ENCODE measurements at places on chromosomes 13 and 19.

DNA sequence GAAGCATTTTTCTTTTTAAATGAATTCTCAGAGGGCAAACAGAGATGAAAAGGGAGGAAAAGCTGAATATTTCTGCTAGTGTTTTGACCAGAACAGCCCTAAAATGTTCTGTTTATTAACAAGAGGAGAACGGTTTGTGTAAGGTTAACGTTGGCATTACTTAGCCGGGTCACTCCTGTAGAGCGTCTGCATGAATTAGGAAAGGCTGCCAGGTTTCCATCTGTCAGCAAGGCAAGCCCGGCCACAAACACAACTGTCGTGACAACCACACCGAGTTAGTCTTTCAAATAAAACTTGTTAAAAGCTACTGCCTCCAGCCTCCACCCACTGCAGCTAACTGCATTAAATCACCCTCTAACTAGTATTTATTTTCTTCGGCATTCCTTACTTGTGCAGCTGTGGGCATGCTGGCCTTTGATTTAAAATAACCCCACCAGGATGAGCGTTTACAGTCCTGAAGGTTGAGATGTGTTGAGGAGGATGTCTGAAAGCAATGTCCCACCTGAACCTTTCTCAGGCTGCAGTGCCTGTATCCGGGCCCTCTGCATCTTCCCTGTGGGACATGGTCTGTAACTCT is 527.9 kb downstream of the FGF9 start:
- no peak for DNase-seq

DNA sequence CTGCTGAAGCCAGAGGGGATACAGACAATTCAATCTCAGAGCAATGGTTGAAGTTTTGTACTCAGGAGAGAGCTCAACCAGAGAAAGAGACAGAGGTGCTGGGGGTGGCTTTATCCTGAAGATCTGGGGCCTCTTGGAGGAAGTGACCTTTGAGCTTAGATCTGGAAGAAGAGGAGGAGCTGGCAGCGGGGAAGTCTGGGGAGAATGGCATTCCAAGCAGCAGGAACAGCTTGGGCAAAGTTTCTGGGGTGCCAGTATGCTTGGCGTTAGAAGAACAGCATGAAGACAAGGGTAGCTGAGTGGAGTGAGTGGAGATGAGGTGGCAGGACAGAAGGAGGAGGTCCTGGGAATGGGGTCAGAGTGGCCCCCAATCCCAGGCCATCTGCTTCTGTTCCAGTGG is 11.3 kb downstream of the MAST3 start:
- DNase-seq, result no peak

DNA sequence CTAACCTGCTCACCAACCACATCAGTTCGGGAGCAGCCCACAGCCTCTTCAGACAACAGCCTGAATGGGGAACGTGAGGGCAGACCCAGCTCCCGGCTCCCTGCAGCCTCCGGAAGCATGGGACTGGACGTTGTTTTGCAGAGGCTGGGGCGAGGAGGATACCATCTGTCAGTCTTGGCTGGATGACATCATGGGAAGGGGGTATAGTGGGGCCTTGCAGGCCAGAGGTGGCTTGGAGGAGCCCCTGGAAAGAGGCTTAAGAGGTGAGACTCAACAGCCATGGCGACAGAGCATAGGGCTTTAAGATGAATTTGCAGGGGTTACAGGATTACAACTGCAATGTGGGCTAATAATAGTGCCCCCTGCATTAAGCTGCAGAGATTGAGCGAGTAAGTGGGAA is 1.5 kb downstream of the FXYD3 start:
- no peak for DNase-seq

GRCh38 chr13:50917572-50917971 is 8.0 kb downstream of the RNASEH2B start:
- no peak for DNase-seq

DNA sequence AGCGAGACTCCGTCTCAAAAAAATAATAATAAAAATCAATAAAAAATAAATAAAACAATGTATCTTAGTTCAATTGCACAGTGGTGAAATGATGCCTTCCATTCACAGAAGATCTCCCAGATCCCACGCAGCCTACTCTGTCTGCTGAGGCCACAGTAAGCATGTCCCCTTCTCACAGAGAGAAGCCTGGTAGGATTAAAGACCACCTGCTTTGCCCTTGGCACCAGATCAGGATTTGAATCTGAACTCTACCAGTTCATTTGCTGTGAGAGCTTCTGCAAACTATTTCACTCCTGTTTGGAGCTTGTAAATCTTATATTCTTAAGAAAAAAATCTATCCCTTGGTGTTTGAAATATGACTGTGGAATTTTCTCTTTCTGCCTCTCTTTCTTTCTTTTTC is 2.2 kb upstream of the SLC7A1 start:
- DNase-seq, result no peak

GRCh38 chr13:81246556-81246955 is 905.6 kb upstream of the SPRY2 start:
- DNase-seq, result no peak

DNA sequence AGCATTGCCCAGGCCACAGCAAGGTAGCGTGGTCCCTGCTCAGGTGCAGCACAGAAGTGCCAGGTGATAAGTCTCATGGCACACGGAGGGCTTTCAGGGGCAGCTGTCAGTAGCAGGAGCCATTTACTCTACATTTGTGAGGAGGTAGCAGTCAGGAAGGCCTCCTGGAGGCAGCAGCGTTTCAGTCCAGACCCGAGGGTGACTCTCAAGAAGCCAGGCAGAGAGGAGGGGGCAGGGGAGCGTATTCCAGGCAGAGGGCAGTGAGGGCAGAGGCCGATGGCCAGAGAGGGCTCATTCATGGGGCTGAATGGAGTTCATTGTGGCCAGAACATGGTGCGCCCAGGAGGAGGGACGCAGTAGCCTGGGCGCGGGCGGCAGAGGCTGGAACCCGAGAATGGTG is 8.9 kb downstream of the PIAS4 start:
- DNase-seq, result no peak

DNA sequence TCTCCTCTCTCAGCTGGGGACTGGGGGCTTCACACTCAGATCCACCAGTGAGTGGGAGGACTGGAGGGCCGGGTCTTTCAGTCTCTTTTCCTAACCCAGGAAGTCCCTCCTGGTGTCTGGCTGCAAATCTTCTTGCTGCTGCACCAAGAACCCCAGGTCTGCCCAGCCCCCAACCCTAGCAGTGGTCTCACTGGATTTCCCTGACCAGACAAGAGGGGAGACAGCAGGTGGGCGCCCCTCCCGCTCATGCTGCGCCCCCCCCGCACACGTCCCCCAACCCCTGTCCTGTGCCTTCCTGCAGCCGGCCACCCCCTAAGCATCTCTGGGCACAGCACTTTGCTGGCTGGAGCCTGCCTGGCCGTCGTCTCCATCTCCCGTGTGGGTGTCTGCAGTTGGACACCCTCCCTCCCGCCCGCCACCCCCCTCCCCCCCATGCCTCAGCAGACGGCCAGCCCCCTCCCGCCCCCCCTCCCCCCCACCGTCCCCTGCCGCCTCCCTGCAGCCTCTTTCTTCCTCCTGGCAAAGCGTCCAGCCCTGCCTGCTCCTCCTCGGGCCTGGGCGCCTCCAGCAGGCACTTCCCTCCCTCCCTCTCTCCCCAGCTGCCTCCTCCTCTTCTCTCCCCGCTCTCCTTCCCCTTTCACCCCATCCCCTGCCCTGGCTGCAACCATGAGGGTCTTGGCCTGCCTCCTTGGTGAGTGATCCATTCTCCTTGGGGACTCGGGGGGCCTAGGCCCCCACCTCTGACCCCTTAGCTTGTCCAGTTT is at the start of gene SSC5D:
TSS of gene SSC5D (plus strand) at position 513 of the 764 bp plus-strand sequence. CDS start at position 667, 154 bp downstream.
- DNase-seq, result no peak

DNA sequence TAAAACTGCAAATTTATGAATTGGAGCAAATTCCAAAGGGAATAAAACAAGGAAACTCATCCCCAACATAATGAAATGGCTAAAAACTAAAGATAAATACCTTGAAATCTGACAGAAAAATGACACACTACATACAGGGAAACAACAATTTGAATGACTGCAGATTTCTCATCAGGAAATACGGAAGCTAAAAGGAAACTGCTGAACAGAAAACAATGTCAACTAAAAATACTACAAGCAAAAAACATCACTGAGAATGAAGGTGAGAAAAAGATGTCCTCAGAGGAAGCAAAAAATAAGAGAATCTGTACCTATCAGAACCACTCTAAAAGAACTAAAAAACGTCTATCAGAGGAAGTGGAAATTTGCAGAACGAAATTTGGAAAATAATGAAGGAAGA is 39.5 kb downstream of the ZSWIM9 start:
- no peak for DNase-seq

GRCh38 chr13:98922306-98922705 is 55.6 kb downstream of the DOCK9 start:
- no peak for DNase-seq

GRCh38 chr19:31418055-31418454 is 68.8 kb upstream of the TSHZ3 start:
- no peak for DNase-seq

DNA sequence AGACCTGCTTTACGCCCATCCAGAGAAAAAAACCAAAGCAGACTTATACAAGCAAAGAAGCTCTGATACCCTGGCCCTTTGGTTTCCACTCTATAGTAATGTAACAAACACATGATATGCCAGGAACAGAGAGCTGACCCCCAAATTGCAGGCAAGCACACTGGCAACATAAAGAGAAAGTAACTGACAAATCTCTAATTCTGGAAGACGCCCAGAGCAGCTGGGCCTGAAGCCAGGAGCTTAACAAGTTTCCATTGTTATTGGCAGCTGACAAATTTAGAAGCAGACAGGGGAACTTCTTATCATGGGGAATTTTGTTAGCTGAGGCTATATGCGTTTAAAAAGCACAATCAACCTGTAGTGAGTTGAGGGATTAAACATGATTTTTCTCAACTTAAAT is 158.0 kb downstream of the DLEU7 start:
- DNase-seq, result no peak

GRCh38 chr19:16070366-16070990 is 5.8 kb upstream of the TPM4 start:
- DNase-seq, result peak; percentile 84

DNA sequence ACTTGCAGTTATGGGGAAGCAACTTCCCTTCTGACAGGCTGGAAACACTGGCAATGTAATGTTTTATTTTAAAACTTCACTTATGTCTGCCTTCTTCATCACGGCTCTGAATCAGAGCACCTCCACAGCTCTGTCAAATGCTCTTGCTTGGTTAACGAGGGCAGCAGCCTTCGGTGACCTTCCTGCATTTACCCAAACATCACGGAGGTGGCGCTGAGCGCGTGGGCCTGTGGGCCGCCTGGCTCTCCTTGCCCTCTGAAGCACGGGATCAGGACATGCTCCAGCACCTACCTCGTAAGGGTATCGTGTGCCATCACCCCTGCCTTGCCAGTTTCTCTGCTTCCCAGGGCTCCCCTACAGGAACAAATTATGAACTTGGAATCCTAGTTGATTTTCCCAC is 310.0 kb downstream of the TEX29 start:
- DNase-seq, result no peak

DNA sequence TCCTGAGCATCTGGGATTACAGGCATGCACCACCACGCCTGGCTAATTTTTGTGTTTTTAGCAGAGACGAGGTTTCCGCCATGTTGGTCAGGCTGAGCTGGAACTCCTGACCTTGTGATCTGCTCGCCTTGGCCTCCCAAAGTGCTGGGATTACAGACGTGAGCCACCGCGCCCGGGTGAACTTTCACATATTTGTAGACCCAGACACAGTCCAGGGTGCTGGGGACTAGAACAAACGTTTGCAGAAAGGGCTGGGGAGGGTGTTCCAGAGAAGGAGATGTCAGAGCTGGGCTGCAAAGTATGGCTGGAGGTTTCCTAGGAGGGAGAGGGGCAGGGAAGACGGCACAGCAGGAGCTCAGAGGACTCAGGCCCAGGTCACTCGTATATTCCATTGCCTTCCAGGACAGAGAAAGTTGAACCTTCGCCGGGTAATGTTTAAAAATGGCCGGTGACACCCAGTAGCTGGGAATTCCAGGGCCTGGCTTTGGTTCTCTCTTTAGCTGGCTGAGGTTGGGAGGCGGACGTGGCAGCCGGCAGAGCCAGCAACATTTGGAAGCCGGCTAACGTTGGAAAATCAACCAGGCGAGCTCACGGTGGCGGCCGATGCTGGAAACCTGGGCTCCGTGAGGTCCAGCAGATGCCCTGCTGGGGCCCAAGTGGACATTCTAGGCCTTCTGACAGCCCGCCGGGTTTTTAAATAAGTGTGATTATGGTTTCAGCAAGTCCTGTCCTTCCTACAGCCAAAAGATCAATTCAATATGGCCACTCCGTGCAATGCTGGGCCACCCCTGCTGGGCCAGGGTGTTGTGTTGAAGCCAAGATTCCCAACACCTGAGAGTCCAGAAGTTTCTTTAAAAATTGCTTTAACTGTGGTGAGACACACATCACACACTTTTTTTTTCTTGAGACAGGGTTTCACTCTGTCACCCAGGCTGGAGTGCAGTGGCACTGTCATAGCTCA is 41.5 kb downstream of the NFIC start:
- no peak for DNase-seq

GRCh38 chr13:97544031-97544765 is 110.2 kb downstream of the RAP2A start:
- DNase-seq, result no peak

GRCh38 chr19:47375694-47376588 is 26.8 kb downstream of the DHX34 start:
- DNase-seq, result no peak

GRCh38 chr19:34300962-34301361 is 46.6 kb downstream of the GARRE1 start:
- no peak for DNase-seq

- DNase-seq, result no peak
Observed at GRCh38 chr19:58084596-58085347, 13.3 kb downstream of the ZSCAN18 start.

- DNase-seq, result no peak
Observed at GRCh38 chr13:110150384-110151101, 156.4 kb downstream of the COL4A1 start.

DNA sequence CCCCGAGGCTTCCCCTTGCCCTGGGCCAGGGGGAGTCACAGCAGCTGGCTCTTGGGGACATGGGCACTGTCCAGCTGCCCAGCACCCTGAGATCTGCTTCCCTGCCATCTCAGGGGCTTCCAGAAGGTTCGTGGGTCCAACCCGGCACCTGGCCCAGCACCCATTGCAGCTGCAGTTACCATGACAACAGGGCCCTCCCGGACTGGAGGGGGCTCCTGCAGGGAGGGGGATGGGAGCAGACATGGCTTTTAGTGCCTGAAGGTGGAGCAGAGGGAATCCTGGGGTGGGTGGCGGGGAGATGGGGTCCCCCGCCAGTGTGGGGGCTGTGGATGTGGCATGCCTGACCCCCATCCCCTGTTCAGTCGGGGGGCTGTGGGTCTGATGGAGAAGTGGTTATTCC is 14.7 kb downstream of the PIN1 start:
- DNase-seq, result no peak

- DNase-seq, result no peak
Observed at GRCh38 chr19:5553892-5554291, 13.9 kb downstream of the TINCR start.

- DNase-seq, result no peak
Observed at GRCh38 chr19:30848636-30849425, 476.6 kb downstream of the ZNF536 start.
